ENCODE measurements at places on chromosomes 12 and 14.

DNA sequence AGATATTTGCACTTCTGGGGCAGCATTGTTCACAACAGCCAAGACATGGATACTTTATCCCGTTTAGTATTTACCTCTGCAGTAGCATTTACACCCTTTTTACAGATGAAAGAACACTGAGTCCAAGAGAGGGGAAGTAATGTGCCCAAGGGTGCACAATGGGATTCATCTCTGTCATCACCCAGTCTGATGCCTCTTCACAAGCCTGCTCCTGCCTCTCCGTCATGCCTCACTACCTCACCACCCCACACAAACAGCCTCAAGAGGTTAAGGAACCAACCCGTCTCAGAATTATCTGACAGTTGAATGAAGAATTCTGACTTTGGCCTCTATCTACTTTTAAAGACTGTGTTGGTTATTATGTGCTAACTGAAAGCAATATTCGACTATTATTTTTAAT is 368.4 kb downstream of the ATP23 start:
- no peak for DNase-seq

GRCh38 chr12:129331356-129332085 is 478.2 kb downstream of the GLT1D1 start:
- no peak for DNase-seq

GRCh38 chr14:63478010-63478409 is 65.2 kb downstream of the PPP2R5E start:
- DNase-seq, result no peak

DNA sequence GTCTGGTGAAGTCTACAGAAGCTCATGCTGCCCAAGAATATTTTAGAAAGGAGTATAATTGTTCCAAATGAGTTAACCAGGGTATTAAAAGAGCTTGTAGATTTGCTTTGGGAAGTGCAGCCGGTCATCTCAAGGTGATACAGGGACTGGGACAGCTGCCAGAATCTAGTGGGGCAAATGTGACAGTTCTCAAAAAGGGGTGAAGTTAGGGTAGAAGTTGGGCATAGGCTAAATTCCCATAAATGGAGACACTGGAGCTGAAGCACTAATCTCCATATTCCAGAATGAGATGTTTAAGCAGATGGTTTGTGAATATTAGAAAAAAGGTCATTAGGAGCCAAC is 94.7 kb downstream of the ANO6 start:
- DNase-seq, result no peak

- DNase-seq, result no peak
Observed at GRCh38 chr12:65019696-65020234, 101.3 kb downstream of the WIF1 start.

GRCh38 chr14:50233951-50234250 is 2.5 kb upstream of the SOS2 start:
- DNase-seq, result no peak

DNA sequence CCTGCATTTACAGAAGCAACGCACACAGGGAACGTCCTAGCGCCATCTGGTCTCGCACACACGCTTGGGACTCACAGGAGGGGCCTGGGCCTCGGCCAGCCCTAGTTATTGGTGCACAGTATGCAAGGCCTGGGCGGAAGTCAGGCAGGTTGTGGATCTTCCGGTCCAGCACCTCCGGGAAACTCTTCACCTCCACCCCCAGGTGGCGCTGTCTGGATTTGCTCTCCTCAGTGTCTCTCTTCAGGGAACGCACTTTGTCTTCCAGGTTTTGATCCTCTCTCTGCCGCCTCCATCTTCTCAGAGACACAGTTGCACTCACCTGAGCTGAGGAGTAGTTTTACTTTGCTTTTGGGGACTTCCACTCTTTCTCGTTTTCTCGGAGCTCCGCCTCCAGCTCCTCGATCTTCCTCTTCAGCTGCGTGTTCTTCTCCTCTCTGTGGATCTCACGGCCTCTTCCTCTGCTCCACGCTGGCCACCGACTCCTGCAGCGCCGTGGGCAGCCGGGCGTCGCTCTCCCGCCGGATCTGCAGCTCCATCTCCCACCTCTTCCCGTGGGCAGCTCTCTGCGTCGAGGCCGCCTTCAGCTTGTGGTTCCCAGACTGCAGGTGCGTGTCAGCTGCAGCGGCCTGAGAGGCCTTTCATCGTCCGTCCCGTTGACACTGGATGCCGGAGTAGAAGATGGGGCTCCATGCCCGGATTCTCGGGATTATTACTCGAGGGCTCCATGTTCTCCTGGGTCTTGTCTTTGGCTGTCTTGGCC is 933.8 kb downstream of the TMEM121 start:
- DNase-seq, result no peak
